ENCODE measurements at places on chromosomes 5 and 9. TPM values are rescaled to one million over a fixed set of nuclear protein-coding genes. Genes with fewer than 3 reads are reported as not detected.

The PRSS3 gene
- 3.7 TPM for polyA plus RNA-seq

The IL7R gene
- polyA plus RNA-seq = 1.2 TPM

The PTGDS gene
- 812 TPM for polyA plus RNA-seq

The PFDN1 gene
- 68.1 TPM for polyA plus RNA-seq

The STK32A gene
- polyA plus RNA-seq = 8.8 TPM

The BHMT gene
- 0.47 TPM for polyA plus RNA-seq

The DEPDC1B gene
- 0.08 TPM for polyA plus RNA-seq

The FAM240B gene
- polyA plus RNA-seq = not detected

The PLK2 gene
- 8.5 TPM for polyA plus RNA-seq

The RNF183 gene
- 0.24 TPM for polyA plus RNA-seq

The TAF1L gene
- polyA plus RNA-seq = not detected

The CTXN3 gene
- polyA plus RNA-seq = not detected

The TBCA gene
- 311 TPM for polyA plus RNA-seq

The RAB3C gene
- polyA plus RNA-seq = 19.9 TPM

The PRLR gene
- 2.7 TPM for polyA plus RNA-seq

The SLC45A2 gene
- 0.03 TPM for polyA plus RNA-seq

The EXOSC2 gene
- 16.6 TPM for polyA plus RNA-seq

The TAF11L14 gene
- polyA plus RNA-seq = not detected

The GRM6 gene
- under 0.01 TPM for polyA plus RNA-seq

The MARVELD2 gene
- polyA plus RNA-seq = 0.46 TPM

The SEC61B gene
- 206 TPM for polyA plus RNA-seq

The CCDC152 gene
- 0.61 TPM for polyA plus RNA-seq

The PCDHGA5 gene
- polyA plus RNA-seq = 0.24 TPM

The ARHGEF37 gene
- 4.3 TPM for polyA plus RNA-seq

The KIAA0825 gene
- polyA plus RNA-seq = 1.9 TPM

The LHX2 gene
- polyA plus RNA-seq = not detected

The PTPN3 gene
- 6.1 TPM for polyA plus RNA-seq

The PPP3R2 gene
- polyA plus RNA-seq = not detected

The MRRF gene
- 49.3 TPM for polyA plus RNA-seq

The PPP1R26 gene
- 11.5 TPM for polyA plus RNA-seq

The ADAMTS13 gene
- 19.9 TPM for polyA plus RNA-seq

The PTGER4 gene
- 3.4 TPM for polyA plus RNA-seq

The PCDHGC5 gene
- polyA plus RNA-seq = 0.10 TPM

The TLX3 gene
- polyA plus RNA-seq = not detected

The CMBL gene
- 56.6 TPM for polyA plus RNA-seq

The MXD3 gene
- polyA plus RNA-seq = 42.6 TPM

The CSF2 gene
- polyA plus RNA-seq = not detected

The KIF4B gene
- not detected for polyA plus RNA-seq

The SLCO6A1 gene
- polyA plus RNA-seq = not detected

The HSPB3 gene
- 0.54 TPM for polyA plus RNA-seq

The GRXCR2 gene
- polyA plus RNA-seq = not detected

The CCDC112 gene
- polyA plus RNA-seq = 6.8 TPM

The OBP2B gene
- polyA plus RNA-seq = not detected

The SLC36A2 gene
- polyA plus RNA-seq = not detected

The LVRN gene
- 0.72 TPM for polyA plus RNA-seq

Data from adrenal gland (tissue), 19 donors.